ENCODE measurements at places on chromosomes 1 and 21.

GRCh38 chr1:180888870-180889269 lies 23.8 kb upstream of the KIAA1614 start:
- no peak for DNase-seq

- DNase-seq: peak; percentile 82
Observed at GRCh38 chr1:87149241-87150041, 179.2 kb upstream of the LMO4 start.

GRCh38 chr1:167561753-167562152 lies 8.2 kb upstream of the CREG1 start:
- no peak for DNase-seq

- no peak for DNase-seq
Observed at GRCh38 chr1:167566766-167567165, 13.2 kb upstream of the CREG1 start.

DNA sequence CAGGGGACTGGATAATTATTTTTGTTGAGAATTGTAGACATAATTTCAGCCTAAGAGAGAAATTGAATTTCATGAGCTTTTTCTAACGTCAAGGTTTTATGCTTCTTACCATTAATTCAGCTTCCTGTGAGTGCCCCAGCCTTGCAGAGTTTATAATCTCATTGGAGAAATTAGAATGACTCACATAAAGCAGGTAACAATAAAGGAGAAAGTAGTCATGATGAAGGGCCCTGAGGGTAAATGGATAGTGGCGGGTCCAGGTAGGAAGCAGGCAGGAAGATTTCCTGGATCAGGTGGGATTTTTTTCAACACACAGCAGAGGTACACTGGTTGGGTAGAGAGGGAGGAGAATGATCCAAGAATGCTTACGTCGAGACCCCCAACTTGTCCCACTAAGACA lies 311.4 kb downstream of the BARHL2 start:
- no peak for DNase-seq

GRCh38 chr1:82485591-82486369 lies 685.0 kb downstream of the ADGRL2 start:
- no peak for DNase-seq

DNA sequence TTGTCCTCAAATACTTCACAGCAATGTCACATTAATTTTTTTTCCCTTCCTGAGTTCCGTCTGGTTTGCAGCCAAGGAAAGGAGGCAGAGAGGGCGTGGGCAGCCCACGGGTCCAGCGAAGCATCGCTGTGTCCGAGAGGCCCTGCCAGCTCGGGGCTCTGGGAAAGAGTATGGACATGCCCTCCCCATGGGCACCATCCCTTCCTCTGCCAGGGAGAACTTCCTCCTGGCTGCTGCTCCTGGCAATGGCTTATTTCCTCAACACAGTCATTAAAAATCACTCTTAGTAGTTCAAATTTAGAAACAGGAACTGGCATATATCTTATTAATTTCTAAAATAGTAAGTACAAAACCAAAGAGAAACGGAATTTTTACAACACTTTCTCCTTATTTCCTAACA lies 115.4 kb downstream of the RIPK4 start:
- DNase-seq: no peak

DNA sequence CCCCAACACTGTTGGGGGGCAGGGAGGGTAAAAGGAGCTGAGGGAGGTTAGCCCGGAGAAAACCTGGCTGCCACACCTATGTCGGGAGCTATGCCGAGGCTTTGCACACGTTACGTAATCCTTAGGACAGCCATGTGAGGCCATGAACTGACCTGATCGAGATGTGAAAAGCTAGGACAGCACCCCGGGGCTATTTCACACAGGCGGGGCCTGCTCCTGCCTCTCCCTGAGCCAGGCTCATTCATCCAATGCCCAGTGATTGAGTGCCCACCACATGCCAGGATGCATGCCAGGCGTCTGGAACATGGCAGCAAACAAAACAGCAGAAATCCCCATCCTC lies 30.2 kb downstream of the LDLRAP1 start:
- no peak for DNase-seq

DNA sequence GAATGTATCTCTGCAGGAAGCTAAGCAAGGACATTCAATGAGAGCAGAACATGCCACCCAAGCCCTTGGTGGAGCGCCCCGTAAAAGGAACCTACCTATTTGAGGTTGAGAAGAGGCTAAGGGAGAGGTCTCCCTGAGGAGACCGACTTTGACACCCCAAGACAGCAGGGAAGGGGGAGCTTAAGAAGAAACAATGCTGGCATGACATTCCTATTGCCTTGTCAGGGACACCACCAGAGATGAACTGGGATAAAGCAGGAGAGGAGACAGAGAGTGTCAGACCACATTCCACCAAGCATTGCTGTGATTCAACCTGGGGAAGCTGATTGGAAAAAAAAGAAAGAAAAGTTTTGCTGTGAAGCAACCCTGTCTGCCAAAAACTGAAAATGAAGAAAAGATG lies 13.3 kb upstream of the S100A2 start:
- no peak for DNase-seq

DNA sequence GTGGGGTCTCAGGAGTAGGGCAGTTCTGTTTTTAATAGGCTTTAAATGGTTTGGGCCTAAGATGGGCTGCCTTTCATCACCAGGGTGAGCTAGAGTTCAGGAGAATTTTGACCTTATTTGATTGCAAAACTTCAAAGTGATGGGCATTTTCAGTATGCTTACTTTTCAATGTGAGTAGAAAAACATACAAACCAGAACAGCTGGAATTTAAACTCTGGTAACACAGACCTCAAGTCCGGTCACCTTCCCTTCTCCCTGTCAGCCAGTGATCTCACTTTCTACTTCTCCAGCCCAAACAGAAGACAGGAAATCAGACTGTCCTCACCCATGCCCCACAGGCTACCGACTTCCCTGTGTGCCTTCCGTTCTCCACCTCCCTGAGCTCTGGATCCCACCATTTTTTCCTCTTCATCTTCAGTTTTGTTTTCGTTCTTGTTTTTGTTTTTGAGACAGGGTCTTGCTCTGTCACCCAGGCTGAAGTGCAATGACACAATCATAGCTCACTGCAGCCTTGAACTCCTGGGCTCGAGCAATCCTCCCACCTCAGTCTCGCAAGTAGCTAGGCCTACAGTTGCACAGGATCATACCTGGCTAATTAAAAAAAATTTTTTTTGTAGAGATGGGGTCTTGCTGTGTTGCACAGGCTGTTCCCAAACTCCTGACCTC lies 374.0 kb downstream of the CAMTA1 start:
- DNase-seq: no peak

GRCh38 chr1:41631154-41631553 lies 146.7 kb upstream of the EDN2 start:
- no peak for DNase-seq
